ENCODE measurements at places on chromosomes 4 and X. TPM values are rescaled to one million over a fixed set of nuclear protein-coding genes. Genes with fewer than 3 reads are reported as not detected.

PRRG3 gene
- total RNA-seq: not detected

SMIM31 gene
- total RNA-seq: not detected

TMEM154 gene
- 13.3 TPM for total RNA-seq

FHDC1 gene
- total RNA-seq: 0.10 TPM

KLB gene
- under 0.01 TPM for total RNA-seq

FGF13 gene
- total RNA-seq: 5.4 TPM

IL3RA gene
- 36.0 TPM for total RNA-seq

F11 gene
- total RNA-seq: not detected

CPLX1 gene
- total RNA-seq: 0.20 TPM

SLC9B1 gene
- not detected for total RNA-seq

ATP8A1 gene
- 4.0 TPM for total RNA-seq

TMEM271 gene
- total RNA-seq: not detected

STK32B gene
- total RNA-seq: 15.4 TPM

NPY2R gene
- total RNA-seq: not detected

TLR1 gene
- total RNA-seq: 1.3 TPM

DMRTC1B gene
- not detected for total RNA-seq

PPM1K gene
- total RNA-seq: 6.3 TPM

CT47B1 gene
- not detected for total RNA-seq

EMCN gene
- total RNA-seq: 91.0 TPM

SOWAHB gene
- not detected for total RNA-seq

Measured in mammary microvascular endothelial cell (primary cell).